ENCODE measurements at places on chromosomes 1 and 21. TPM values are rescaled to one million over a fixed set of nuclear protein-coding genes. Genes with fewer than 3 reads are reported as not detected.

The ERICH3 gene
- total RNA-seq: not detected

The FCRL3 gene
- total RNA-seq: 0.20 TPM

DNA sequence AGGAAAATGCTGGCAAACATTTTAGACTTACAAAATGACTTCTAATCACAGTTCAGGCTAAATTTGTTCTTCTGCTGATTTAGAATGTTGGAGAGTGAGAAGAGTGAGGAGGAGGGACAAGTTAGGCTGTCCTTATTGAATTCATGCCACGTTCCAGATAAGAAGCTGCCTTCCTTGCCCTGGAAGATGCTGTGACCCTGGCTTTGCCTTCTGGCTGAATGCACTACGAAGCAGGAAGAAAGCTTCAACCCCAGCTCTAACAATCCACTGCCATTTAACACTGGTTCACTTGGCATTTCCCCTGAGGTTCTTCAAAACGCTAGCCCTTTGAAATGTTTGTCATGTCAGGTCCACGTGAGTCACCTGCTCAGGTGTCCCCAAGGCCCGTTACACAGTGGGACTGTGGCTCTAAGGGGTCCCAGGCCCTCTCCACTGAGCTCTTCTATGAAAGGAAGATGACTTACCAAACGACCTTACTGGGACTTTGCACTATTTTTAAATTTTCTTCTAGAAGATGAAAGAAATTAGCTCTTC lies 30.0 kb upstream of the LRRC8C start:
- H3K4me3 ChIP-seq: no peak overlapping the region
- H3K36me3 ChIP-seq: peaks cover 44% of the 10 kb centered on the region
- peak overlapping the region; percentile 99 for H3K27ac ChIP-seq
- peaks cover 96% of the 10 kb centered on the region for H3K4me1 ChIP-seq
- no peak for DNase-seq

DNA sequence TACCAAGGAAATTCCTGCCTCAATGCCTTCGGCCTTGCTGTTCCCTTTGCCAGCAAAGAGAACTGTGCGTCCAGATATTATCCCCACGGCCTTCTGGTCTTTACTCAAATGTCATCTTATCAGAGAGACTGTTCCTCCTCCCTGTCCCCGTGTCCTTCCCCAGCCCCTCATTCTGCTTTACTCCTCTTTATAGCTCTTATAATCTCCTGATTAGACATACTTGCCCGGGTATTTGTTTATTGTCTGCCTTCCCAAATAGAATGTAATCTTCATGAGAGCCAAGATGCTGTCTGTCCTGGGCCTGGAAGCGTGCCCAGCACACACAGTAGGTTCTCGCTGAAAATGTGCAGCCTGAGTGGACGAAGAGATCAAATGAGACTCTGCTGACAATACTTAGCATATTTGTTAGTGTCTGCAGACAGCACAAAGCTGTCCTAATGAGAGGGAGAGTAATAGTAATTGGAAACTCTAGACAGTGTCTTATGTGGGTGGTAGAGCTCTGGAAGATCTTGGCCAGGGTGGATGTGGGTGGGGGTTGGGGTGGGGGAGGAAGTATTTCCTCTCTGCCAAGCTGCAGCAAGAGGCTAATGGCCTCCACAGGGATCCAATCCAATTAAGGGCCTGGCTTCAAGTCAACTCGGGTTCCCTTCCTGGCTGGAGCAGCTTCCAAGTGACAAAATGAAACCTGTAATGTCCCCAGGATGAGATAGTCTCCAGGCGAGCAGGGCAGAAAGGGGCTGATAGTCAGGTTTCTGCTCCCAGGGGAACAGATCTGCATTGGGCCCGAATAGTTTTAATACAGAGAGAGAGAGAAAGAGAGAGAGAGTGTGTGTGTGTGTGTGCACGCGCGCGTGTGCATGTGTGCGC lies 9.5 kb upstream of the CLIC4 start:
- no peaks in the 10 kb centered on the region for H3K36me3 ChIP-seq
- H3K27ac ChIP-seq: no peak overlapping the region
- H3K27me3 ChIP-seq: no peaks in the 10 kb centered on the region

DNA sequence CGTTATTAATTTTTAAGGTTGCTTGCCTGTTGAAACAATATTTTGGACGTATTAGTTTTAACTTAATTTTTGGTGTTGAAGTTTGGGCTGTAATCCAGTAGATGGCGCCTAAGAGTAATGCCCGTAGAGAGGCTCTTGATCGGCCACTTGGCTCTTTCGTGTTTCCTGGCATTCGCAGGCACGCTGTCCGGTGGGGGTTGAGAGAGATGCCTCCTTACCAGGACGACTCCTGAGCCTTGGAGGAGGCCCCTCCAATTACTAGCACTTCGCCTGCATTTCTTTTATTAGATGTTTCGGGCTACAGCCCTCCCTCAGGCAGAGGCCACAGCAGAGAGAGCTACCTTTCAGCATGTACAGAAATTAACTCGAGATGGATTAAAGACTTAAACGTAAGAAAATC lies 12.0 kb downstream of the OR2M4 start:
- H3K4me1 ChIP-seq: peaks cover 2% of the 10 kb centered on the region
- H3K4me3 ChIP-seq: no peak overlapping the region
- no peak overlapping the region for H3K27ac ChIP-seq
- no peaks in the 10 kb centered on the region for H3K36me3 ChIP-seq
- DNase-seq: peak; percentile 51

- peaks cover 16% of the 10 kb centered on the region for H3K4me1 ChIP-seq
- DNase-seq: no peak
- H3K27ac ChIP-seq: no peak overlapping the region
- H3K36me3 ChIP-seq: peaks cover 43% of the 10 kb centered on the region
- no peaks in the 10 kb centered on the region for H3K27me3 ChIP-seq
Observed at GRCh38 chr1:174230399-174230798, 71.1 kb downstream of the RABGAP1L start.

DNA sequence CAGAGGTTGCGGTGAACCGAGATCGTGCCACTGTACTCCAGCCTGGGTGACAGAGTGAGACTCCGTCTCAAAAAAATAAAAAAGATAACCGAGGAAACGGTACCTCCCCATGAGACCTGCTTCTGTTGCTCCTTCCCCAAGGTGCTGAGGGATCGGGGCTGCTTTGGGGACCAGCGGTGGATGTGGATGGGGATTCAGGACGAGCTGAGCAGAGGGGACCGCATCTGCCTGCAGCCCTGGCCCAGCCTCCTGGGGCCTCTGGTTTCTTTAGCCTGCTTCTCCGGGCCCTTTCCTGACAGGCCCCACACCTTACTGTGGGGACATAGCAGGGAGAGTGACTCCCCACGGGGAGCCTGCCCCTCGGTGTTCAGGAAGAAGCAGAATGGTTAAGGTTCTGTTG lies 17.1 kb downstream of the SLC66A1 start:
- H3K27ac ChIP-seq: no peak overlapping the region
- no peak overlapping the region for H3K4me3 ChIP-seq
- no peaks in the 10 kb centered on the region for H3K4me1 ChIP-seq
- no peaks in the 10 kb centered on the region for H3K36me3 ChIP-seq

DNA sequence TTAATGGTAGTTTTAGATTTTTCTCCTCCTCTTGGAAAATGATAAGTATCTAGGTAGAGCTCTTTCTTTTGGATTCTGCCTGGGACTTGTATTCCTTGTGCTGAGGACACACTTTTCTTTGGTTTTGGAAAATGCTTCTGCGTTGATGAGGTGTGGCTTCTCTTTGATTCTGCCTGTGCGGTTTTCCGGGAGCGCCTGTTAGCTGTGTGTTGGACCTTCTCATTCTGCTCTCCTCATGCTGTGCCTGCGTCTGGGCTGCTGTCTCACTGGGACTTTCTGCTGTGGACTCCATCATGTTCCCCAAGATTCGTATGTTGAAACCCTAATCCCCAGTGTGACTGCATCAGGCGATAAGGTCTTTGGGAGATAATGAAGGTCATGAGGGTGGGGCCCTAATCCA lies 21.0 kb downstream of the C1orf174 start:
- no peak for DNase-seq
- no peaks in the 10 kb centered on the region for H3K27me3 ChIP-seq
- no peak overlapping the region for H3K27ac ChIP-seq
- no peak overlapping the region for H3K4me3 ChIP-seq
- peaks cover 40% of the 10 kb centered on the region for H3K36me3 ChIP-seq

DNA sequence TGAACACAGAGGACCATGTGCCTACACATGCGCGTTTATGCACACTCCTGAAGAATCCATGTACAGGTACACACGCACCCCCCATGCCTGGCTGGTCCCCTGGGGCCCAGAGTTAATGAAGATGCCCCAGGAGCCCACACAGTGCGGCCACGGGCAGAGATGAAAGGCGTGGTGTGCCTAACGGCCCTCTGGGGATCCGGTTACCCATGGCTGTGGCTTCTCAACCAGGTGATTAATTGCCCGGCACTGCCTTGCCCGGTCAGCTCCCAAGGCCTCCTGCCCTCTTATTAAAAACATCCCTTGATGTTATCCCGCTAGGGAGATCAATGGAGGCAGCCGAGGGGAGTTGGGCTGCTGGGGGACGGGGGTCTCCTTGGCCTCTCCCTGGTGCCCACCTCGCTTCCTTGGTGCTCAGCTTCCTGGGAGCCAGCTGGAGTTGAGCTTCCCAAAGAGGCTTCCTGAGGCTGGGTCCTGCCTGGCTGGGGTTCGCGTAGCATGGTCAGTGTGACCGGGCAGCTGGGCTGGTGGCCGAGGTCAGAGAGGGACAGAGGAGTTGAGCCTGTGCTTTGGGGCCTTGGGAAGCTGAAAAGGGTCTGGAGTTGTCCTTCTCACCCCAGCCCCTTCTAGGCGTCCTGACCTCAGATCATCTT lies 75.0 kb upstream of the WNT4 start:
- H3K27ac ChIP-seq: no peak overlapping the region
- DNase-seq: no peak
- no peak overlapping the region for H3K4me3 ChIP-seq
- H3K36me3 ChIP-seq: no peaks in the 10 kb centered on the region
- no peaks in the 10 kb centered on the region for H3K4me1 ChIP-seq

DNA sequence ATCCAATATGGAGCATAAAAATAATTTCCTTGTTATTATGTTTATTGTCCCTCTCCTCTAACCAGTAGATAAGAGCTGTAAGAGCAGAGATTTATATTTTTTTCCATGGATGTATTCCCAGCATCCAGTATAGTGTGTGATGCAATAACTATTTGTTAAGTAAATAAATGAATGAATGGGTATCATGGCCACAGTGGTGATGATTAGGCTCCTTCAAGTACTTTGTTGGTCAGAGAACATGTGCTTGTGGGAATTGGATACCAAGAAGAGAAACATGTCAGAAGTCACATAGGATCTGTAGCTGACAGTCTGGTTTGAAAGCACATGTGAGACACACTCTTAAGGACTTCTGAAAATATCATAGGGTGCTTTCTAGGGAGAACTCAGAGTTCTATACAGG lies 588.5 kb downstream of the AGBL4 start:
- no peaks in the 10 kb centered on the region for H3K36me3 ChIP-seq
- no peak for DNase-seq
- no peaks in the 10 kb centered on the region for H3K4me1 ChIP-seq

GRCh38 chr21:37273911-37274690 lies 7.0 kb upstream of the VPS26C start:
- no peak for DNase-seq
- peaks cover 1% of the 10 kb centered on the region for H3K27me3 ChIP-seq
- H3K4me1 ChIP-seq: peaks cover 4% of the 10 kb centered on the region
- no peak overlapping the region for H3K4me3 ChIP-seq

- DNase-seq: no peak
- peaks cover 38% of the 10 kb centered on the region for H3K27me3 ChIP-seq
- H3K4me1 ChIP-seq: no peaks in the 10 kb centered on the region
- H3K27ac ChIP-seq: no peak within 1 kb of the TSS
- H3K4me3 ChIP-seq: no peak within 1 kb of the TSS
Observed at GRCh38 chr1:159204161-159205141, at the start of gene ACKR1. Gene ACKR1 (plus strand): TSS chr1:159204875. CDS start chr1:159204960, 85 bp downstream.
